NCI-H1092 treated with DMSO at 0.1 percent for 48 hours (cell line): ENCODE measurements at places on chromosomes 12 and 14.

- peak; percentile 66 for DNase-seq
Measured at GRCh38 chr12:130335517-130336392, 1.9 kb upstream of the PIWIL1 start.

DNA sequence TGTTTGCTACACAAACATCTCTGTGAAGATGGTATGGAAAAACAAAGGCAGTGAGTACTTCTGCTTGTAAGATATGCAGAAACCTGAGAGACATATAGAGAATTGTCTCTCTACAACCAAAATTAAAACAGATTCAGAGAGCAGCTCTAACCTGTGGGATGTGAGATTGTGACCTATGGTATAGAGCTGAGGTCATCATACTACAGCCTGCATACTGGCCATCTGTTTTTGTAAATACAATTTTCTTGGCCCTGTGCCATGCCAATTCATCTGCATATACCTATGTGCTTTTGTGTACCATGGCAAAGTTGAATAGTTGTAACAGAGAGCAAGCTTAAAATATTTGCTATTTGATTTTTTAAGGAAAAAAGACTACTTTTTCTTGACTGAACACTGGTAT is 99.6 kb downstream of the LMO3 start:
- DNase-seq, result no peak

- no peak for DNase-seq
Measured at GRCh38 chr12:106301241-106301610, 1.3 kb upstream of the TCP11L2 start.

DNA sequence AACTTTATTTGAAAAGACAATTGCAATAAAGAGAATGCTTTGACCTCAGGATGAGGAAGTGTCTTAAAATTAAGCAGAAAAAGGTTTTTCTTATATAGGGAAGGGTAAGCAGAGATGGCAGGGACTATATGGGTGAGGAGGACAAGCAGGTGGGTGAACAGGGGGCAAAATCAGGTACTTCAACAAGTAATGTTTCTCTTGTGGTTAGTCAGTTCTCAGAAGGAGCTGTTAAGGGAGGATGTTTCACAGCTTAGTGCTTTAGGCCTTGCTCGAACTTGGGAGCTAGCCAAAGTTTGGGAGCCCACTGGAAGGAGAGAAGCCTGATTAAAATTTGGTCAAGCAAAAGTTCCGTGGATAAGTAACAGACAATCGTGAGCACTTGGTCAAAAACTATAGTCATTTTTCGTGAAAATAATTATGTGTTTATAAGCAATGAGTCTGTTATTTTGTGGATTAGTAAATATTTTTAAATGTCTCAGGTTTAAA is 364.2 kb upstream of the TMPO start:
- DNase-seq, result no peak

- DNase-seq, result no peak
Measured at GRCh38 chr12:124100572-124101178, 127.7 kb downstream of the ZNF664 start.
